ENCODE measurements at places on chromosomes 2 and 18. TPM values are rescaled to one million over a fixed set of nuclear protein-coding genes. Genes with fewer than 3 reads are reported as not detected.

G6PC2 gene
- not detected for total RNA-seq

C2orf72 gene
- total RNA-seq, result 1.3 TPM

FOXI3 gene
- total RNA-seq, result 11.8 TPM

TUBA4B gene
- total RNA-seq, result 0.14 TPM

CROCC2 gene
- total RNA-seq, result not detected

EFHD1 gene
- 3.4 TPM for total RNA-seq

M1AP gene
- 12.1 TPM for total RNA-seq

SCN1A gene
- total RNA-seq, result 2.1 TPM

DNA sequence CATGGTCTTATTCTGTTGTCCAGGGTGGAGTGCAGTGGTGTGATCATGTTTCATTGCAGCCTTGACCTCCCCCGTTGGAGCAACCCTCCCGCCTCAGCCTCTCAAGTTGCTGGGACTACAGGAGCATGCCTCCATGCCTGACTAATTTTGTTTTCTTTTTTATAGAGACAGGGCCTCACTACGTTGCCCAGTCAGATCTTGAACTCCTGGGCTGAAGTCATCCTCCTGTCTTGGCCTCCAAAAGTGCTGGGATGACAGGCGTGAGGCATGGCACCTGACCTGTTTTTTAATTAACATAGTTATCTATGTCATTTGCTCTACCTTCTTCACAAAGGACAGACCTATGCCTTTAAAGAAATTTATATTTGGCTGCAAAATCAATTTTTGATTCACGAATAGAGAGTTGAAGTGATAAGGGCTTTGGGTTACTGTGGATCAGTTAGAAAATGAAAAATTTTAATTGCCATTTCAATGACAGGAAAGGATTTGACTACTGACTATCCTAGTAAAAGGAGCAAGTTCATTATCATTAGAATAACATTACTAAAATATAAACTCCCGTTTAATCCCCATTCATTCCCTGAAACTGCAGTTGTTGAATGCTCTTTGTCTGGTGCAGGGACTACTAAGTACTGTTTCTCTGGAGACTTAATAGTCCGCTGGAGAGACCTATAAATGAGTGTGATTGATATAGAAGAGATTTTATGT lies 3.7 kb downstream of the RNF138 start:
- no peak overlapping the region for H3K4me3 ChIP-seq
- no peak for DNase-seq
- H3K27ac ChIP-seq, result no peak overlapping the region
- H3K4me1 ChIP-seq, result peaks cover 44% of the 10 kb centered on the region
- H3K36me3 ChIP-seq, result peaks cover 4% of the 10 kb centered on the region

DNA sequence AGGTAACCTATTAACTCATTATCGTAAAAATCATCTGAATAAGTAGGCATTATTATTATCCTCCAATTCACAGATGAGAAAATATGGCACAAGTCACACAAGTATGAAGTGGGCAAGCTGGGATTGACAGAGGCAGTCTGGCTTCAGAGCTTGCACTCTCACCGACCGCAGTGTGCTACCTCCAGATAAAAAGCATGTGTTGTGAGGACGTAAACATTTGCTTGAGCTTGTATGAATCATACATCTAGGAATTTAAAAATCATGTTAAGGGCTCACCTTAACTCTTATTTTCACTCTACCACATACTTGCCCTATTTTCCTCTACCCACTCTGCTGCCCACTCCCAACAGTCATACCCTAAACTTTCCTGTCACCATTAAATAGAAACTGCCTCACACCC lies 65.3 kb upstream of the AMMECR1L start:
- H3K4me1 ChIP-seq, result no peaks in the 10 kb centered on the region
- H3K27me3 ChIP-seq, result no peaks in the 10 kb centered on the region
- H3K4me3 ChIP-seq, result no peak overlapping the region
- DNase-seq, result no peak
- no peak overlapping the region for H3K27ac ChIP-seq
- peaks cover 34% of the 10 kb centered on the region for H3K36me3 ChIP-seq

- H3K27ac ChIP-seq, result no peak overlapping the region
- H3K36me3 ChIP-seq, result no peaks in the 10 kb centered on the region
- H3K4me1 ChIP-seq, result peaks cover 6% of the 10 kb centered on the region
- H3K4me3 ChIP-seq, result no peak overlapping the region
- no peaks in the 10 kb centered on the region for H3K27me3 ChIP-seq
- no peak for DNase-seq
These were observed 8.7 kb upstream of the CCL20 start for GRCh38 chr2:227804975-227805374.

DNA sequence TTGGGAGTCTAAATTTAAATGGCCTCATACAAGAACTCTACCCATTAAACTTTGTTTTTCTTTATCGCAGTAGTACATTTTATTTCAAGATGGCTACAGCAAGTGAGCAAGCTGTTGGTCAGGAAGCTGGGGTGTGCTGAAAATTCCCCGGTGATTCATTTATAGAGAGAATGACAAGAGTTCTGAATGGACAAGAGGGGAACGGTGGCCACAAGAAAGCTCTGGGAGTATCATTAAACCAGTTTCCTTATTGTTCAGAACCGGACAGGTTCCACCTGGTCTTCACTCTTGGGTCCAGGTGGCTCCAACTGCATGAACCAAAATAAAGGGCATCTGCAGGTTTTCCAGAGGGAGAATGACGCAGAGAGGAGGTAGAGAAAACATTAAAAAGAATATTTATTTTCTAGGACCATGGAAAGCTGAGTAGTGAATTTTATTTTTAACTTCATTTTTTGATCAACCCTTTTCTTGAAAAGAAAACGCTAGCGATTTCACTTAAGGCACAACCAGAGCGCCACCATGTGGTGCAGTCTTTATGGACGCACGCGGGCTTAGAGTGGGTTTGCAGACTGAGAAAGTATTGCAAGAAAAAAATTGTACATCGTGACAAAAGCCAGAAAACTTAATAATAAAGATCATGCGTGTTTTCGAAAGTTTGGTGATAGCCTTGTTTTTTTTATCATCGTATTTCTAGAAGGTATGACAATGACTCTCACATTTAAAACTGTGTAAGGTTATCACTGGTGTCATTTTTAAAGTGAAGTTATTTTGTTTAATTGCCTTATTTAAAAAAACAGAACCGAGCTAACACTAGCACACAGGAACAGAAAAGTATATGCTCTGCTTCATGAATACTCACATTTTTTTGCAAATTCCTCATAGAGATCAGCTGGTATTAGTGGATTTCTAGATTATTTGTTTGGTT lies 97.9 kb upstream of the NOL4 start:
- H3K4me1 ChIP-seq, result no peaks in the 10 kb centered on the region
- no peaks in the 10 kb centered on the region for H3K36me3 ChIP-seq
- no peak overlapping the region for H3K27ac ChIP-seq
- H3K4me3 ChIP-seq, result no peak overlapping the region
- H3K27me3 ChIP-seq, result no peaks in the 10 kb centered on the region
- DNase-seq, result peak; percentile 89

GRCh38 chr2:25479761-25480160 lies 138.0 kb upstream of the DNMT3A start:
- H3K27me3 ChIP-seq, result no peaks in the 10 kb centered on the region
- DNase-seq, result no peak

DNA sequence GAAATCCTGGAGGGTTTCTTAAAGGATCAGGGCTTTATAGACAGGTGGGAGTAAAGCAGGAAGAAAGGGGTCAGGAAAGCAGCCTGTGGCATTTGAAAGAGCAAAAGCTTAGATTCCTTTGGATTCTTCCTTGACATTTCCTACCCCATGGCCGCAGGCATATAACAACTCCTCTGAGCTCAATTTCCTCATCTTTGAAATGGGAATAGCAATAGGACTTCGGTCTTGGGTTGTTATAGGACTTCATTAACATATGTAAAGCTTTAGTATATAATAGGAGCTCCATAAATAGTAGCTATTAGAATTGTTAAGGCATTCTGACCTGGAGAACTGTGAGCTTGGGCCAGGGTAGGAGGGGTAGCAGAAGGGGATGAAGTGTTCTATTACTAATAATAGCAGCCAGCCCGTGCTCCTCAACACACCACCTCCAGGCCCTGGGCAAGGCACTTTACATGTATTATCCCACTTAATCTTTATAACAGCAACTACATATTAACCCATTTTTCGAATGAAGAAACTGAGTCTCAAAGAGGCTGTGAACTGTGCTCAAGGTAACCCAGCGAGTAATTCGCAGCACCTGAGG lies 10.6 kb downstream of the ZFP36L2 start:
- peak; percentile 45 for DNase-seq
- H3K4me1 ChIP-seq, result peaks cover 51% of the 10 kb centered on the region
- H3K27me3 ChIP-seq, result no peaks in the 10 kb centered on the region

GRCh38 chr2:85034158-85034557 lies 63.2 kb downstream of the KCMF1 start:
- H3K36me3 ChIP-seq, result peaks cover 23% of the 10 kb centered on the region
- H3K27ac ChIP-seq, result no peak overlapping the region
- H3K4me3 ChIP-seq, result no peak overlapping the region
- H3K4me1 ChIP-seq, result 0 out of 2 replicates have a peak, but pooled peaks cover 4% of the 10 kb centered on the region
- no peaks in the 10 kb centered on the region for H3K27me3 ChIP-seq

GRCh38 chr2:42129947-42130346 lies 39.2 kb upstream of the EML4 start:
- peaks cover 37% of the 10 kb centered on the region for H3K4me1 ChIP-seq
- H3K36me3 ChIP-seq, result no peaks in the 10 kb centered on the region
- DNase-seq, result no peak
- no peaks in the 10 kb centered on the region for H3K27me3 ChIP-seq

- H3K4me1 ChIP-seq, result no peaks in the 10 kb centered on the region
- no peak overlapping the region for H3K27ac ChIP-seq
- DNase-seq, result no peak
- H3K36me3 ChIP-seq, result no peaks in the 10 kb centered on the region
These were observed 150.5 kb upstream of the L3MBTL4 start for GRCh38 chr18:6564950-6565814.

GRCh38 chr2:171185941-171186340 lies 25.2 kb upstream of the TLK1 start:
- H3K36me3 ChIP-seq, result no peaks in the 10 kb centered on the region
- H3K27me3 ChIP-seq, result no peaks in the 10 kb centered on the region
- H3K4me1 ChIP-seq, result 0 out of 2 replicates have a peak, but pooled peaks cover 7% of the 10 kb centered on the region
- H3K27ac ChIP-seq, result no peak overlapping the region
- DNase-seq, result no peak
- H3K4me3 ChIP-seq, result no peak overlapping the region

GRCh38 chr2:183164650-183165015 lies 40.4 kb downstream of the NUP35 start:
- H3K4me3 ChIP-seq, result no peak overlapping the region
- no peak overlapping the region for H3K27ac ChIP-seq
- peaks cover 24% of the 10 kb centered on the region for H3K36me3 ChIP-seq
- DNase-seq, result no peak
- H3K4me1 ChIP-seq, result peaks cover 5% of the 10 kb centered on the region

- H3K4me3 ChIP-seq, result no peak overlapping the region
- no peak for DNase-seq
- H3K27ac ChIP-seq, result no peak overlapping the region
- H3K4me1 ChIP-seq, result no peaks in the 10 kb centered on the region
- H3K27me3 ChIP-seq, result no peaks in the 10 kb centered on the region
These were observed 9.8 kb downstream of the TRAK2 start for GRCh38 chr2:201441409-201441808.

DNA sequence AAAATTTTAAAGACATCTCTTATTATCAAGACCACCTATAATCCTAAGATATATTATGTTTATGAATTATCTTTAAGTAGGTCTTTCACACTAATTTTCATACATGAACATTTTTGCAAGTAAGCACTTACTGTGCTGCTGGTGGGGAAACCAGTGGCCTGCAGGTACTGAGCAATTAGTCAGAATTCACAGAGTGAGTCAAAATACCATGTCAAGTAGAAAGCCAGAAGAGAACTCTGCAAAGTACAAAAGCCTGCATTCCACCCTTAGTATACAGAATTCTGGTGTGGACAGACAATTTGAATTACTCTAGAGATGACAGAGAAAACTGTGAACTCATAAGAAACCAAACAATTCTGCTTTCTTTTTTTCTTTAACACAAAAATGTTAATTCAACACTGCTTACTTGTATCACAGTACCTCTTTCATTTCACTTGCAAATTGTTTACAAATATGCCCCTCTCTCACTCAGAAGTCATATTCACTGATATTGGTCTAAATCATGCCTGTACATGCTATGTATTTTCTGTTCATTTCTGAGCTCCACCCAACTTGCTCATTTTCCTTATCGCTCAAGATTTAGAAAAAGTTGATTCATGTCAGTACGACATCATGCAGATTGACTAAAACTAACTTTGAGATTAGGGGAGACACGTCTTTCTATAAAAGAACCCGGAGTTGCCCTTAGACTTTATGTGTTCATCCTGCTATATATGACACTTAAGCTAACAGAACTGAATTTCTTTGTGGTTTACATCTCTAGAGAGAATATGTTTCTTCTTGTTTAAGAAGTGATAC lies 182.9 kb downstream of the IKZF2 start:
- H3K36me3 ChIP-seq, result no peaks in the 10 kb centered on the region
- no peaks in the 10 kb centered on the region for H3K4me1 ChIP-seq

GRCh38 chr18:57959278-57959677 lies 84.7 kb upstream of the NEDD4L start:
- H3K4me1 ChIP-seq, result no peaks in the 10 kb centered on the region
- peak; percentile 62 for DNase-seq
- no peaks in the 10 kb centered on the region for H3K27me3 ChIP-seq
- no peak overlapping the region for H3K27ac ChIP-seq
- no peaks in the 10 kb centered on the region for H3K36me3 ChIP-seq

GRCh38 chr2:218032336-218033171 lies 29.8 kb upstream of the TNS1 start:
- no peak for DNase-seq
- H3K4me1 ChIP-seq, result peaks cover 3% of the 10 kb centered on the region
- no peaks in the 10 kb centered on the region for H3K36me3 ChIP-seq
- H3K27ac ChIP-seq, result no peak overlapping the region
- peaks cover 27% of the 10 kb centered on the region for H3K27me3 ChIP-seq

- H3K27ac ChIP-seq, result no peak overlapping the region
- H3K4me3 ChIP-seq, result no peak overlapping the region
- peaks cover 17% of the 10 kb centered on the region for H3K4me1 ChIP-seq
- no peak for DNase-seq
- H3K27me3 ChIP-seq, result no peaks in the 10 kb centered on the region
- H3K36me3 ChIP-seq, result no peaks in the 10 kb centered on the region
These were observed 4.9 kb downstream of the ZAP70 start for GRCh38 chr2:97718051-97718882.

DNA sequence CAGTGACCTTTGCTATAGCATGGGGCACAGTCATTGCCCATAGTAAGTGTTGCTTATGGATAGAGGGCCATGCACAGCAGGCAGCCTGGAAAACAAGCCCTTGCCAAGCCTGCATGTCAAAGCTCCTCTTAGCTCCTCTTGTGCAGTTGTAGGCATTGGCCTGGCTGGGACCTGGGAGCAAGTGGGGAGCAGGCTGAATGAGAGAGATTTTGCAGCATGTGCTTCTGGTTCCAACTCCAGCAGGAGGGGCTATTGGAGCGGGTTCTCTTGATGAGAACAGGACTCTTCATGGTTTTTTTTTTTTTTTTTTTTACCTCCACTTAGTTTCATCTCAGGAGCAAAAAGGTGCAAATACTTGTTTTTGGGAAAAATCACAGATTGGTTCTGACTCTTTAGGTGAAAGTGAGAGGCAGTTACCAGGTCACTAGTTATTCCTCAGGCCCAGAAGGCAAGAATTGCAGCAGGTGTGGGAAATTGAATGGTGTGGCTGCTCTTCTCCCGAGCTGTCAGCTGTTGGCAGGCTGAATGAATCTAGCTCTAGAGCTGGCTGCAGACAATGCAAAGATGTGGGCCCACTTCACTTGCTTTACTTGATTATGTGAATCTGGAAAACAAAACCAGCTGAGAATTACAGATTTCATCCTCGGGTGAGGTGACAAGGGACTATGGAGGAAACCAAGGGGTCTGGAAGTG lies 95.9 kb downstream of the MAP4K4 start:
- peaks cover 38% of the 10 kb centered on the region for H3K4me1 ChIP-seq
- peak; percentile 80 for DNase-seq
- no peaks in the 10 kb centered on the region for H3K36me3 ChIP-seq
- H3K27ac ChIP-seq, result no peak overlapping the region
- H3K27me3 ChIP-seq, result no peaks in the 10 kb centered on the region
